ENCODE measurements at places on chromosomes 1 and 21. TPM values are rescaled to one million over a fixed set of nuclear protein-coding genes. Genes with fewer than 3 reads are reported as not detected.

The RGS8 gene
- total RNA-seq: under 0.01 TPM

The XCL1 gene
- total RNA-seq: not detected

The UMODL1 gene
- total RNA-seq: 0.12 TPM

The KDF1 gene
- not detected for total RNA-seq

The COL24A1 gene
- 1.3 TPM for total RNA-seq

The LRRIQ3 gene
- total RNA-seq: 0.12 TPM

The FAM151A gene
- not detected for total RNA-seq

The FAM78B gene
- total RNA-seq: 0.77 TPM

The F13B gene
- not detected for total RNA-seq

All from uterine smooth muscle cell (primary cell).